Left cardiac atrium (tissue), 4 donors: ENCODE measurements at places on chromosomes 5 and 9.
A peak's percentile ranks its signal among the peaks of the same experiment; 100 is the strongest.

DNA sequence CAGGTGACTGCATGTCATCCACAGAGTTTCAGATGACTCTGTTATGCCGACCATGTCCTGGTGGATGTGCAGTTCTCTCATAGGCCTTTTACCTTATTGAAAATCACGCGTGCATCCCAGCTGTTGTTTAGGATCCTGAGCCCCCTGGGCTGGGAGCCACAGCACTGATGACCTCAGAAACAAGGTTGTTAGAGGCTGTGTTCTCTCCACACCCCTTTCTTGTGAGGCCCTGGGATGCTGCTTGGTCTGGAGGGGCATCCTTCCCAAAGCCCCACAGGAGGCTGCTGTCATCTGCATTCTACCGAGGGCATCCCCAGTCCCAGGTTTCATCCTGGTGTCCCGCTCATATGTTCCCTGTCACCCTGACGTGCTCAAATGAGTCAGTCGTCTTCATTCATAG is 76.5 kb upstream of the IRX4 start:
- DNase-seq = no peak

GRCh38 chr9:23232831-23233230 is 593.2 kb downstream of the ELAVL2 start:
- no peak for DNase-seq

DNA sequence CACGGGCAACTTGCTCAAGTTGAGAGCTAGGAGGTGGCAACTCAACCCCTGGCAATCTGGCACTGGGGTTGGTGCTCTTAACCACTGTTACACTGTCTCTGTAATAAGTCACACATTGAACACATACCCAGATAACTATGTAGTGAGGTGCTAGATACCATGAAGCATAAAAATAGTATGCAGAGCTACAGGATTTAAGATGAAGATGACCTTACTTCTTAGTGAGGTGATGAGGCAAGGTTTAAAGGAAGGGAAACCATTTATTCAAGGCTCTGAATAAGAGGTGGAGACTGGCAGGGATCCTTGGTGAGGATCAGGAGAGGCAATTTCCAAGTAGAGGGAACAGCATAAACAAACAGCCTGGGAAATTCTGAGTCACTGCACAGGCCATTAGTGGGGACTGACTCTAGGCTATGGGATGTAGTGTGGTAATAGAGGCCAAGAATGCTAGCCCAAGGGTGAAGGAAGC is 67.6 kb upstream of the NR3C1 start:
- DNase-seq = no peak

GRCh38 chr5:355958-356357 is 34.4 kb downstream of the AHRR start:
- no peak for DNase-seq

- no peak for DNase-seq
Observed at GRCh38 chr5:137040024-137040423, 459.1 kb downstream of the SPOCK1 start.

DNA sequence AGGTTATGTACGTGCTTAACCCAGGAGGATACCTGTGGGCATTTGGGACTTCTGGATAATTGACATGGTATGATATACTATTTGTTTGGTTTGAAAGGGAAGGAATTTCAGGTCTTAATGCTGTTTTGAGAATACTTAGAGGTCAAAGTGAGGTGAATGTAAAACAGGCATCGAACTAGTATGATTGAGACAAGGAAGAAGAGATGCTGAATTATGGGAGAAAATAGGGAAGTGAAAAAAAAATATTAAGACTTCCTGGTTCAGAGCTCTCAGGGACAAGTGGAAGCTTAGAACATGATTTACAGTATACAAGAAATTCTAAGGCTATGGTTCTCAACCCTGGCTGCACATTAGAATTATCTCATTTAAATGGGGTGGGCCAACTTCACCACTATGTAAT is 115.3 kb downstream of the CD180 start:
- DNase-seq = no peak

GRCh38 chr5:66540078-66540477 is 56.1 kb upstream of the MAST4 start:
- DNase-seq = no peak

DNA sequence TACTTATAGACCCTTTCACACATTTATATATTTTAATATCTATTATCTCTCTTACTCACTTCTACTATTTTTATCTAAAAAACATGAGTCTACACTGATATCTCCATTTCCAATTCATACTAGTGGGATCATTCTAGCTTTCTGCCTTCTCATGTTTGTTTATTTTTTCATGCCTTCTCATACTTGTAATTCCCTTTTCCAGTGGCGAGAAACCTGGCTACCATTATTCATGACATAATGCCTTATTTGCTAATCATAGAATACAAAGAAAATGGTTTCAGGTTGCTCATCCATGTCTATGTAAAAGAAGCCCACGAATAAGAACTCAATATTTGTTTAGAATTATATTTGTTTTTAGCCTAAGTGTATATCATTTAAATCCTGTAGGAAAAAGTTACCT is 232.7 kb upstream of the ACTBL2 start:
- DNase-seq = no peak

- DNase-seq = peak; percentile 58
Observed at GRCh38 chr9:94865582-94866452, 139.3 kb downstream of the AOPEP start.

DNA sequence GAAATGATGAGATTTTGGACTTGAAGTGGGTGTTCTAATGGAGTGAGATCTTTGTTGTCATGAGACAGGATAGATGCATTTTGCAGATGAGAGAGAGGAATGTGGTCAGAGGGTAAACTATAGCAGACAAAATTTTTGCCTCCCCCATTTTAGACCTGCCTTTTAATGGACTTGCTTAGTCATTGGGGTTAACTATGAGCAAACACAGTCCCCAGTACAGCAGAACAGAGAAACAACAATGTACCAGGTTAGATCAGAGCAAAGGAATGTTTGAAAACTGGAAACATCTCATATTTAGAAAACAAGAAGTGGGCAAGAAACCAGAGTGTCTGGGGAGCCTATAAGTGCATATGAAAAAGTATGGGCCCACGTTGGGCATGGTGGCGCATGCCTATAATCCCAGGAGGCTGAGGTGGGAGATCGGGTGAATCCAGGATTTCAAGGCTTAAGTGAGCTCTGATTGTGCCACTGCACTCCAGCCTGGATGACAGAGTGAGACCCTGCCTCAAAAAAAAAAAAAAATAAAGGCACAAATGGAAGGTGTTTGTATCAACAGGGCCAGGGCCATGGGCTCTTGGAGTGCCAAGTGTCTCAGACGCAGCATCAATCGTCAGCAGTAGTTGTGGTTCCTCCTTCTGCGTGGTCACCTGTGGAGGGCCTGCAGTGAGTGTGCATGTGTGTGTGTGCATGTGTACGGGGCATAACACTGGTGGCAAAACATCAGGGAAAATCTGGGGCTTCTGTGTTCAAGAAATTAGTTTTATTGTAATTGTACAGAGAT is 214.4 kb upstream of the S1PR3 start:
- no peak for DNase-seq

DNA sequence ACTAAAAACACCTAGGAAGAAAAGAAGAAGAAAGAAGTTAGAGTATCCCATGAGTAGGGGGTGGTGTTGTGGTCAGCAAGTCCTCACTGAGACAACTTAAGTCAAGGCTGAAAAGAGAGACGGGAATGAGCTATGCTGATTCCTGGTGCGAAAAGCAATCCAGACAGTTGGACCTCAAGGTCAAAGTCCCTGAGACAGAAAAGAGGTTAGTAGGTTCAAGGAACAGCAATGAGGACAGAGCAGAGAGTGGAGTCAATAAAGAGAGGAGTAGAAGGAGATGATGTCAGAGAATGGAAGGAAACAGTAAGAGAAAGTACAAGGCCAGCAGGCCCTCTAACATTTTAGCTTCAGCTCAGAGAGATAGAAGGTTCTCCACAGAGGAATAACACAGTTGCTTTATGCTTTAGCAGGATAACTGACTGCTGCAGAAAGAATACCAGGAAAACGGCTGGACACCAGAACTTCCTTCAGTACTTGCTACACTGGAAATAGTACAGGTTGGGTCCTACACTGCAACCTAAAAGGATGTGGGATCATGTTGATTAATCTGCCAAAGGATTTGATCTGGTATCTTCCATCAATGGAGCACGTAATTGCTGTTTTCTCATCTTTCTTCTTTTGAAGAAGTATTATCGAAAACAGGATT is 43.6 kb downstream of the GNAQ start:
- no peak for DNase-seq

DNA sequence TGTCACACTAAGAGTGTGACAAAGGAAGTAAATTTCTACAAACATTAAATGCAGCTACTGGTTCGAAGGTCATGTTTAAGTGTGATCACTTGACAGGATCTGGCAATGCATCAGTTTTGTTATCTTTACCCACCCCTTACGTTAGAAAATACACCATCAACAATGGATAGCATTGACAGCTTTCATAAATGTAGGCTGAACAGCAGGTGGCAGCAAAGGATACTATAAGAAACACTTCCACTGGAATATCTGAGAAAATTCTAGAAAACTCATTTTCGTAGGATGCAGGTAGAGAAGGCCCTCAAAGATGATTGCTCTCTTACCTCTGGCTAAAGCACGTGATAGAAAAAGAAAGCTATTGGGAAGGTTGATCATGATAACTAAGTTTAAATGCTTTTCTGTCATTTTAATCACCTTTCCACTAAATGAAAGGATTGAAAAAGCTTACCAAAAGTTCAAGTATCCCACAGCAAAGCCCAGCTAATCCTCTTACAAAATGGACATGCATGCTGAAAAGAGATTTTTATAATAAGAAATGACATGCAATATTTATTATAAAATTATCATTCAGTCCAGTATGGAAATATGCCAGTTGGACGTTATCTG is 292.5 kb downstream of the PARP8 start:
- DNase-seq = no peak

DNA sequence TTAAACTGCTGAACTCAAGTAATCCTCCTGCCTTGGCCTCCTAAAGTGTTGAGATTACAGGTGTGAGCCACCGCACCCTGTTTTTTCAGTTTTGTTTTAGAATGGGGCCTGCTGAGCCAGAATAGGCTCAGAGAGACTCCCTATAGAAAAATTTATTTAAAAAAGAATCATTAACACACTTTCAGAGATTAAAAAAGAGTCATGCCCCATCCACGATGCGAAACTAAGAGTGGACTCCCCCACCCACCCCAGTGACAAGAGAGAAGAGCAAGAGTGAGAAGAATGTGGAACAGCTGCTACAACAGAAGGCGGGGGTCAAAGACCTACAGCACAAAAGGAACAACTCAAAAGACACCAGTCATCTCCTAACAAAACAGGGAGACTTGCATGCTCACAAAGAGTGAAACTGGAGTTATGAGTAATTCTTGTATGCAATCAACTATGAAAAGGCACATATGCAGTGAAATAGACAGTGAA is 47.2 kb downstream of the GLDC start:
- DNase-seq = no peak

GRCh38 chr9:83649515-83649914 is 26.6 kb downstream of the IDNK start:
- DNase-seq = no peak

- DNase-seq = no peak
Observed at GRCh38 chr5:159509002-159509660, 178.8 kb upstream of the IL12B start.

DNA sequence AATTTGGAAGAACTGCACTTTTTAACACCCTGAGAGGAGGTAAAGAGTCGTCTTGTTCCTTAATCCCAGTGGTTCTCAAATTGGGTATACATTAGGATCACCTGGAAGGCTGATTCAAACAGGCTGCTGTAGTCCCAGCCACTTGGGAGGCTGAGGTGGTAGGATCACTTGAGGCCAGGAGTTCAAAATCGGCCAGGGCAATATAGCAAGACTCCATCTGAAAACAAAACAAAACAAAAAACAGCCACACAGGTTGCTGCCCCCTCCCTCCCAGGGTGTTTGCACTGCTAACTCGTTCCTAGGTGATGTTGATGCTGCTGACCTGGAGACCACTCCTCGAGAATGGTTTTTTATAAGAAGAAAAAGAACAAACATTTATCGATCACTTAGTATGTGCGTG is 1.5 kb upstream of the TBC1D9B start:
- no peak for DNase-seq

DNA sequence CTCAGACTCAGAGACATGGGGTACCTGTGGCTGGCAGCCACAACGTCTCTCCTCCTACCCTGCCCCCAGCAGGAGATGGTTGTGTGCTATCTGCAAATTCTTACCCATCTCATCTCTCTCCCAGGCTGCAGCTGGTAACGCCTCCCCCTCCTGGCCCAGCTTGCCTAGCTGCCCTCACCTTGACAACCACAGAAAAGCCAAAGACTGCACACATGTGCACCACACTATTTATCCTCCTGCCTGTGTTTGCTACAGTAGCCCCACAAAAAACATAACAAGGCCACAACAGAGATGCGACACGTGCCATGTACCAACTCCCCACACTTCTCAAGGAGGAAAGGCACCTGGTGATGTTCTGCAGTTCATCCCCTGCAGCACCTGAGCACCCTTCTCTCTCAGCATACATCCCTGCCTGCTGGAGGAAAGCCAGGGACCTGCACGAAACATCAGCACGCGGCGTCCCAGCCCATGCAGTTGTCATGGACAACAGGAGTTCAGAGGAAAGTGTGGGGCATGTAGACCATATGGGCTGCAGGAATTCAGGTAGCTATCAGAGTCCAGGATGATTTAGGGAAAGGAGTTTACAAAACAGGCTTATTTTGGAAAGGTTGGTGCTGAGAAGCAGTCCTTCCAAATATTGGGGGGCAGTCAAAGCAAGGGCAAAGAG is 168.7 kb downstream of the C5orf15 start:
- no peak for DNase-seq

DNA sequence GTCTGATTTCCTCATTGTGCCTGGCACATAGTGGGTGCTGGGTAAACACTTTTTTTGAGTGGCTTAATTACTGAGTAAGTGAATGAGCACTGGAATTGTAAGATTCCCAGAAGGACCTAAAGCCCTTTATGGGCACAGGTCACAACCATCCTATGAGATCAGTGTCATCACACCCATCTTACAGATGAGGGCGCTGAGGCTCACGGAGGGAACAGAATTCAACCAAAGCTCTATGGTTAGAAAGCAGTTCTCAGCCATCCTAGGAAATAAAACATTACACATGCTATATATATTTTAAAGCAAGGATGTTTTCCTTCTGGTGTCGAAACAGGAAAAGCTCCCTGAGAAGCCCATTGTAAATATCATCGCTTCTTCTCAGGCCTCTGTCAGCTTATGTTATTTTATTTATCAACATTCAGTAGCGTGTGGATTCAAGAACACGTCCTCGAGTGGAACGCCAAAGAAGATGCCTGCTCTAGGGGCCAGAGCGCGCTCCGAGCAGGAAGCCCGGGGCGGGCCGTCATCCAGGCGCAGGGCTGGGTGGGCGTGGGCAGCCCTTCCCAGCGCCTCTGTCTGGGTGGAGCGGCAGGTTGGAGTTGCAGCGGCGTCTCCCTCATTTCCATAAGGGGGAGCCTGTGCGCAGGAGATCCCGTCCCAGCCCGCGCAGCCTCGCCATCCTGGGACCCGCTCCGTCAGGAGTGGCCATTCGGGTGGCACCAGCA is 155.8 kb upstream of the SMIM23 start:
- peak; percentile 79 for DNase-seq

GRCh38 chr9:70949239-70949638 is 172.2 kb downstream of the TRPM3 start:
- no peak for DNase-seq

DNA sequence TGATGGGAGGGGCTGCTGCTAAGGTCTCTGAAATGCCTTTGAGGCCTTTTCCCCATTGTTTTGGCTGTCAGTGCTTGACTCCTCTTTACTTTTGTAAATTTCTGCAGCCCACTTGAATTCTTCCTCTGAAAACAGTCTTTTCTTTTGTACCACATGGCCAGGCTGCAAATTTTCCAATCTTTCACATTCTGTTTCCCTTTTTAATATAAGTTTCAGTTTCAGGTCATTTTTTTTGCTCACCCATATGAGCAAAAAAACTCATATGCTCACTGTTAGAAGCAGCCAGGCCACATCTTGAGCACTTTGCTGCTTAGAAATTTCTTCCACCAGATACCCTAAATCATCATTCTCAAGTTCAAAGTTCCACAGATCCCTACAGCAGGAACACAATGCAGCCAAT is 234.6 kb upstream of the ADRA1B start:
- no peak for DNase-seq
